ENCODE measurements at places on chromosomes 16 and 17.

DNA sequence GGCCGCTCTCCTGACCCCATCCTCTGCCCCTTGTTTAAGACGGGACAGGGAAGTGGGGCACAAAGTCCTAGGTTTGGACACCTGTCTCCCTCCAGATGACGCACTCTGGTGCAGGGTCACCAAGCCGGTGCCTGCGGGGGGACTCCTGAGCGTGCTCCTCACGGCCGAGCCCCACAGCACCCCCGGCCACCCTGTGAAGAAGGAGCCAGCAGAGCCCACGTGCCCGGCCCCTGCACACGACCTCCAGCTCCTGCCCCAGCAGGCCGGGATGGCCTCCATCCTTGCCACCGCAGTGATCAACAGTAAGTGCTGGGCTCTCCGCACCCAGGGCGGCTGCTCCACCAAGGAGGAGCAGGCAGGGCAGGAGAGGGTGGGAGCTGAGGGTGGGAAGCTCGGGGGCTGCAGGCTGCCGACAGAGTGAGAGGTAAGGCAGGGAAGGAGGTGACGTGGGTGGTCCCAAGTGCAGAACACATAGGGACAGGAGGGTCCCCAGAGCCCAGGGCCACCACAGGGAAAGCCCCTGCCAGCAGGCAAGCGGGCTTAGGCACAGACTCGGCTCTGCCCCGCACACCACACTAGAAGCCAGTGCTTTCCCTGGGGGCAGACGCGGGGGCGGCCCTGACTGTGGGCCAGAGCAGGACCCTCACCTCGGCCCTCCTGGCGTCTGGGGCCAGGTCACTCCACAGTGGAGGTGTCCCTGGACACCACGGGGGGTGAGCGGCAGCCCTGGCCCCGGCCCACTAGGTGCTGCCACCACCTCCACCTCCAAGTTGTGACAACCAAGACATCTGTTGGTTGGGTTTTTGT is 42.1 kb upstream of the ZC3H18 start:
- DNase-seq, result no peak

- DNase-seq, result no peak
Measured at GRCh38 chr17:36736201-36737156, 135.1 kb downstream of the MRM1 start.

GRCh38 chr16:89370081-89370511 is 120.3 kb downstream of the ANKRD11 start:
- DNase-seq, result no peak

GRCh38 chr17:39231091-39231561 is 5.4 kb upstream of the STAC2 start:
- DNase-seq, result no peak

GRCh38 chr17:55742272-55743102 is 8.4 kb upstream of the PCTP start:
- DNase-seq, result no peak

GRCh38 chr17:41906465-41907184 is 12.1 kb downstream of the ACLY start:
- DNase-seq, result no peak

GRCh38 chr17:72175787-72176515 is 55.1 kb downstream of the SOX9 start:
- no peak for DNase-seq

GRCh38 chr17:33519692-33520091 is 226.6 kb upstream of the ASIC2 start:
- DNase-seq, result no peak

DNA sequence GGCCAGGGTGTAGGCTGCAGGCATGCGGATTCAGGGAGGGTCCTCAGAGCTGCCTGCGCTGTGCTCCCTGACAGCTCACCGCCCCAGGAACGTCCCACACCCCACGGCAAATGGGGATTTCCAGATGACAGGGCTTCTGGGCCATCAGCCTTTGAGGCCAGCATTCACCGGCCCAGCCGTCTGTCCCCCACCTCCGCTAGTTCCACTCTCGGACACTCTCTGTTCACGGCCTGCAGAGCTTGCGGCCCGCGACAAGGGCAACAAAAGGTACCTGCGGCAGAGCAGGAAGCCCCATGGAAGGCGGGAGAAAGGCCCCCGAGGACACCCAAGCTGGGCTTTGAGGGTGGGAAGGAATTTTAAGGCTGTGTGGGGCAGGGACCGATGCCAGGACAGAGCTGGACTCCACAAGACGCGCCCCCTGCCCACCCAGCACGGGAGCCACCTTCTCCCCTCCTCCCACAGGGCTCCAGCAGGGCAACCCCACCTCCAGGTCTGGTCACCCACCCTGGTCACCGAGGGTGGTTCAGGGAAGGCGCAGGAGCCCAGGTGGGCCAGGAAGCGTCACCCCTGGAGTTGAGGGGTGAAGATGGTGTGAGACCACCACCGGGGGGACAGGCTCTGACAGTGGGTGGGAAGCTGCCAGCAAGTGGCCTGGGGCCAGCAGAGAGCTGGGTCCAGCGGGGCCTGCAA is 5.6 kb upstream of the CYBA start:
- no peak for DNase-seq

Measured in AG04450 (cell line).